Metanephros (tissue), 2 donors: ENCODE measurements at places on chromosomes 7 and 10. TPM values are rescaled to one million over a fixed set of nuclear protein-coding genes. Genes with fewer than 3 reads are reported as not detected.

The FEZF1 gene
- not detected for total RNA-seq

The TMEM196 gene
- total RNA-seq = not detected

The UCN3 gene
- not detected for total RNA-seq

The NKX2-3 gene
- not detected for total RNA-seq

The EEPD1 gene
- 11.7 TPM for total RNA-seq
